ENCODE measurements at places on chromosomes 3 and 15. TPM values are rescaled to one million over a fixed set of nuclear protein-coding genes. Genes with fewer than 3 reads are reported as not detected.

ARNT2 gene
- total RNA-seq: 30.0 TPM

NUP210 gene
- under 0.01 TPM for total RNA-seq

LRRIQ4 gene
- total RNA-seq: 0.29 TPM

CCR3 gene
- total RNA-seq: not detected

SAMMSON gene
- total RNA-seq: not detected

AQP9 gene
- total RNA-seq: under 0.01 TPM

HRG gene
- not detected for total RNA-seq

CHRFAM7A gene
- 0.72 TPM for total RNA-seq

- no peaks in the 10 kb centered on the region for H3K27me3 ChIP-seq
- H3K36me3 ChIP-seq: no peaks in the 10 kb centered on the region
- peak overlapping the region; percentile 81 for H3K27ac ChIP-seq
- H3K4me3 ChIP-seq: no peak overlapping the region
Observed at GRCh38 chr15:39472621-39473297, 108.1 kb upstream of the THBS1 start.

DNA sequence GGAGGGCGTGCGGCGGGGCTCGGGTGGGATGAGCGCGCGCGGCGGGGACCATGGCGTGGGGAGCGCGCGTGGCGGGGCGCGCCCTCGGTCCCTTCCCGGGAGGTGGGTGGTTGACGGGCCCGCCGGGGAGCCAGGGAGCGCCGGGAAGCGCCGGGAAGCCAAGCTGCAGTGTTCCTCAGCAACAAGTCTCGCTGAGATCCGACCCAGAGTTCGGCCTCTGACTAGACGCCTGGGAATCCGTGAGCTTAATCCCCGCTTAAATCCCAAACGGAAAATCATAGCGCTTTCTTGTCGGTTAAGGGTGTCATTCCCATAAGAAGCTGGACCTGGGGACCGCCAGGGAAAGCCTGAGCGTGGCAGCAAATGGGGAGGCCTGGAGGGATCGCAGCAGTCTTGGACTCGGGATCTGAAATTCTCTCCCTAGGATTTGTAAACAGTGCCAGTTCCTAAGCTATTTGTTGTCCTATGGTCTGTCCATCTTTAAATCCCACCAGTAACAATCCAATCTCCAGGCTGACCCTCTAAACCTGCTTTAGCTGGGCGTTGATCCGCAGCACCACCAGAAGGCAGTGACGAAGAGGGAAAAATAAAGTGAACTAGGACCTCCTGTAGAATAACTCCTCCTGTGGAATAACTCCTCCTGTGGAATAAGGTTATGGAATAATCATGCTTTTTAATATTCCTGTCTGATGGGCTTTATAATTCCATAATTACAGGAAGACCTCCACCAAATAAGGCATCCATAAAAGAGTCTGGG, 570 bp upstream of the NEDD4 start:
- DNase-seq: peak; percentile 73
- no peaks in the 10 kb centered on the region for H3K36me3 ChIP-seq
- peak overlapping the region; percentile 70 for H3K27ac ChIP-seq
- no peaks in the 10 kb centered on the region for H3K27me3 ChIP-seq
- H3K4me3 ChIP-seq: peak overlapping the region; percentile 88

- no peak overlapping the region for H3K4me3 ChIP-seq
- H3K36me3 ChIP-seq: no peaks in the 10 kb centered on the region
- H3K4me1 ChIP-seq: no peaks in the 10 kb centered on the region
- no peak overlapping the region for H3K27ac ChIP-seq
Observed at GRCh38 chr15:27573805-27574485, 525.2 kb downstream of the OCA2 start.

DNA sequence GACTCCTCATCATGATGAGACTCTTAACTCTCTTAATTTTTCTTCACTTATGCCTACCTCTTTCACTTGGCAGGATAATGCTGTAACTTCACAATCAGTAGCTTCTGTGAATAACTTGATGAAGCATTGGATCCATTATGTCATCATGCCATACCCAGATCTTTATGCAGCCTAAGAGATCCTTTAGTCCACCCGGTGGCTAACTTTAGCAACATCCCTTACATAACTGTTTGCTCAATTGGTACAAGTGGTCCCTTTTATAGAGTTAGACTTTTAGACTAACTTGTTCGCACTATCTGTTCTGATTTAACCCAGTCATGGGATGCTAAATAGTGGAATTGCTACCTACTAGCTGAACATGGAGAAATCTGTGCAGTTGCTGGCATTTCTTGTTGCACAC, 184.5 kb downstream of the USP13 start:
- H3K27ac ChIP-seq: no peak overlapping the region
- no peak for DNase-seq
- H3K4me3 ChIP-seq: no peak overlapping the region
- H3K4me1 ChIP-seq: peaks cover 4% of the 10 kb centered on the region

DNA sequence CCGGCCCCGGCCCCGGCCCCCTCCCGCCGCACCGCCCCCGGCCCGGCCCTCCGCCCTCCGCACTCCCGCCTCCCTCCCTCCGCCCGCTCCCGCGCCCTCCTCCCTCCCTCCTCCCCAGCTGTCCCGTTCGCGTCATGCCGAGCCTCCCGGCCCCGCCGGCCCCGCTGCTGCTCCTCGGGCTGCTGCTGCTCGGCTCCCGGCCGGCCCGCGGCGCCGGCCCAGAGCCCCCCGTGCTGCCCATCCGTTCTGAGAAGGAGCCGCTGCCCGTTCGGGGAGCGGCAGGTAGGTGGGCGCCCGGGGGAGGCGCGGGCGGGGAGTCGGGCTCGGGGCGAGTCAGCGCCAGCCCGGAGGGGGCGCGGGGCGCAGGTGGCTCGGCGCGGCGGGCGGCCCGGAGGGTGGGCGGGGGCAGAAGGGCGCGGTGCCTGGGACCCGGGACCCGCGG, 352 bp downstream of the CHRD start:
- no peaks in the 10 kb centered on the region for H3K4me1 ChIP-seq
- H3K36me3 ChIP-seq: no peaks in the 10 kb centered on the region
- H3K4me3 ChIP-seq: no peak overlapping the region
- H3K27ac ChIP-seq: no peak overlapping the region
- peak; percentile 99 for DNase-seq

DNA sequence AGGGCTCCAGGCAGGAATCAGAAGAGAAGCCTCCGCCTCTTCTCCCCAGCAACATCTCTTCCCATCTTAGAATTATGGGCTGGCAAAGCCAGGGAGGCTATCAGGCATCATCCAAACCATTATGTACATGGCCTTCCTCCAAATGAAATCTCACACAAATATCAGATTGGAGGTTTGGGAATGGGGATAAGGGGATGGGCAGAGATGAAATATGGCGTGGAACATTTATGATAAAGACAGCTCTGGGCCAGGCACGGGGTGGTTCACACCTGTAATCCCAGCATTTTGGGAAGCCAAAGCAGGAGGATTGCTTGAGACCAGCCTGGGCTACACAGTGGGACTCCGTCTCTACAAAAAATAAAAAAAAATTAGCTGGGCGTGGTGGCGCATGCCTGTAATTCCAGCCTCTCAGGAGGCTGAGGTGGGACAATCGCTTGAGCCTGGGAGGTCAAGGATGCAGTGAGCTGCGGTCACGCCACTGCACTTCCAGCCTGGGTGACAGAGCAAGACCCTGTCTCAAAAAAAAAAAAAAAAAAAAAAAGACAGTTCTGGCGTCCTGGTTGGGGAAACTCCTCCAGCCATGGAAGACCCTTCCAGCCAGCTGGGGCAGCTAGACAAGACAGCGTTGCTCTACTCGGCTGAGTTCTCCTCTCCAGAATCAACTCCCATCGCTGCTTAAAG, 36.6 kb downstream of the CPN2 start:
- H3K4me1 ChIP-seq: peaks cover 9% of the 10 kb centered on the region
- H3K36me3 ChIP-seq: no peaks in the 10 kb centered on the region
- peak overlapping the region; percentile 67 for H3K4me3 ChIP-seq
- no peak overlapping the region for H3K27ac ChIP-seq
- H3K27me3 ChIP-seq: peaks cover 72% of the 10 kb centered on the region
- DNase-seq: no peak

GRCh38 chr3:51934991-51935885, 6.5 kb downstream of the RRP9 start:
- H3K36me3 ChIP-seq: peaks cover 51% of the 10 kb centered on the region
- H3K27me3 ChIP-seq: no peaks in the 10 kb centered on the region
- H3K4me3 ChIP-seq: no peak overlapping the region
- H3K27ac ChIP-seq: no peak overlapping the region
- peak; percentile 54 for DNase-seq
- no peaks in the 10 kb centered on the region for H3K4me1 ChIP-seq

- H3K4me3 ChIP-seq: peak overlapping the region; percentile 84
- DNase-seq: no peak
- H3K27me3 ChIP-seq: no peaks in the 10 kb centered on the region
- H3K27ac ChIP-seq: peak overlapping the region; percentile 80
Observed at GRCh38 chr3:5186858-5187155, 700 bp upstream of the EDEM1 start.

DNA sequence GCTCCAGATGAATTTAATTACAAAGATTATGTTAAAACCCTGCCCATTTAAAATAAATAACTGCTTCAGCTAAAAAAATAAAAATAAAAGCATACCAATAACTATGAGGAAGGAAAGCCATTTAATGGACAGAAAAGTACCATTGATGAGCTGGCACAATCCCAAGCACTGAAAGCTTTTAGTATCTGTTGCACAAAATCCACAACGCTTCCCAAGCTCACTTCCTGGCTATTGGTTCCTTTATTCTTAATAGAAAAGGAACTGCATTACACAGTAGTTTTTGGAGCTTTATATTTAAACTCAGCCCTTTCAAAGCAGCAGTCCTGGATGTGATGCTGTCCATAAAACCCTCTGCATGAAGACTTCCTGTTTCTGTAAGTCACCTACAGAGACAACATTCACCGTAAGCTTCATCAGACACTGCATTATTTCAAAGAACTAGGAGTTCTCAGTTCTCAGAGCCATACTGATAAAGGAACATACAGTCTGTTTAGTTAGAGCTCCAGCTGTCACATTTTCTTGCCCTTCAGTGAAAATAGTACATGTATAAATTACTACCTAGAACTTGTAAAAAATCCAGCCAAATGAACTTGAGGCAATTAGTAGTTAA, 81.5 kb downstream of the CSNK1G1 start:
- no peak overlapping the region for H3K27ac ChIP-seq
- H3K4me3 ChIP-seq: no peak overlapping the region
- no peaks in the 10 kb centered on the region for H3K4me1 ChIP-seq
- no peak for DNase-seq
- H3K27me3 ChIP-seq: no peaks in the 10 kb centered on the region

DNA sequence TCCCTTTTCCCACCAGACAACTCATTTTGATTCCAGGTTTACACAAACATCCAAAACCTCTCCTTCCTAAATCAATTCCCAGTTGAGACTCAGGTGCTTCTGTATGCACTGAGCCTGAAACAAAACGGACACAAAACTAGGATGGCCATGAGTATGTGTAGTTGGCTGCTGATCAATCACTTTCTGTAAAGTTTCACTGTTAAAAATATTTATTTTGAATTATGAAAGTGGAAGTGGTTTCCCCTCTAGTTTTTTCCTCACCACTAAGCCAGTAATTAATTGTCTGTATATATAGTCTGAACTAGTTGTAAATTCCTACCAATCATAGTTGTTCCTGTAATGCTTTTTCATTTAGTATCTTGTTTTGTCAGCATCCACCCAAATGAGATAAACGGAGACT, 51.7 kb upstream of the TSPAN3 start:
- H3K36me3 ChIP-seq: no peaks in the 10 kb centered on the region
- no peaks in the 10 kb centered on the region for H3K27me3 ChIP-seq
- no peak for DNase-seq

- H3K4me1 ChIP-seq: peaks cover 6% of the 10 kb centered on the region
- H3K36me3 ChIP-seq: no peaks in the 10 kb centered on the region
- no peak overlapping the region for H3K4me3 ChIP-seq
- peaks cover 11% of the 10 kb centered on the region for H3K27me3 ChIP-seq
- DNase-seq: no peak
Observed at GRCh38 chr3:113630956-113631542, 65.4 kb downstream of the USF3 start.

GRCh38 chr15:38750786-38751185, 186.2 kb upstream of the RASGRP1 start:
- H3K4me1 ChIP-seq: peaks cover 9% of the 10 kb centered on the region
- no peak overlapping the region for H3K27ac ChIP-seq
- H3K36me3 ChIP-seq: no peaks in the 10 kb centered on the region
- no peak for DNase-seq
- no peak overlapping the region for H3K4me3 ChIP-seq

DNA sequence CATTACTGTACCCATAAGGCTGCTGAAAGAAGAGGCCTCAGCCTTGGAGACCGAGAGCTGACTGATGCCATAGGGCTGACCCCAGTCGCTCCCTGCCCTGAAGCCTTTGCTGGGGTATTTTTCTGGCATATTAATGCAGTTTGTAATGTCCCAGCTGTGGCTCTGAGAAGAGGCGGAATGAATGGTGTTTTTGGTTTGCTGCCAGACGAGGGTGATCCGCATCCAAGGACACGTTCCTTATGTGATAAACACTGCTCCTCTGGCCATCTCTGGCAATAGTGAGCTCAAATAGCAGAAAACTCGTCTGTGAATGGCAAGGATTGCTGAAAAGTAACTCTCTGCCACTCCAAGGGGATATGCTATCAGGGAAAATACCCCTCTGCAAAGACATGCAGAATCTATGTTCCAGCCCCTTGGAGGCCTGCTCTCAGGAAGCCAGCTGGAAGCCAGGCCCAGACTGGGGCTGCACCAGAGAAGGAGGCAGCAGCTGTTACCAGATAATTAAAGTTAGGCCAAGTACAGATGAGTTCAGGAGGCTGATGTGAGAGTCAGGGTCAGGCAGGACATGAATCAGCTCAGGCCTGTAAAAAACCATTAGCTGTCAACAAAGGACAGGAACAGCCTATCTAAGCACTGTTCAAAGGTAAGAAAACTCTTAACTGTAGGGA, 28.9 kb upstream of the KLHL6 start:
- H3K27me3 ChIP-seq: peaks cover 7% of the 10 kb centered on the region
- DNase-seq: no peak
- H3K4me1 ChIP-seq: peaks cover 4% of the 10 kb centered on the region
